ENCODE measurements at places on chromosomes 6 and 20.

- no peaks in the 10 kb centered on the region for H3K4me1 ChIP-seq
- H3K27me3 ChIP-seq, result no peaks in the 10 kb centered on the region
- no peak overlapping the region for H3K27ac ChIP-seq
- H3K36me3 ChIP-seq, result no peaks in the 10 kb centered on the region
Measured at GRCh38 chr20:61705386-61706258, 360.1 kb downstream of the TAF4 start.

DNA sequence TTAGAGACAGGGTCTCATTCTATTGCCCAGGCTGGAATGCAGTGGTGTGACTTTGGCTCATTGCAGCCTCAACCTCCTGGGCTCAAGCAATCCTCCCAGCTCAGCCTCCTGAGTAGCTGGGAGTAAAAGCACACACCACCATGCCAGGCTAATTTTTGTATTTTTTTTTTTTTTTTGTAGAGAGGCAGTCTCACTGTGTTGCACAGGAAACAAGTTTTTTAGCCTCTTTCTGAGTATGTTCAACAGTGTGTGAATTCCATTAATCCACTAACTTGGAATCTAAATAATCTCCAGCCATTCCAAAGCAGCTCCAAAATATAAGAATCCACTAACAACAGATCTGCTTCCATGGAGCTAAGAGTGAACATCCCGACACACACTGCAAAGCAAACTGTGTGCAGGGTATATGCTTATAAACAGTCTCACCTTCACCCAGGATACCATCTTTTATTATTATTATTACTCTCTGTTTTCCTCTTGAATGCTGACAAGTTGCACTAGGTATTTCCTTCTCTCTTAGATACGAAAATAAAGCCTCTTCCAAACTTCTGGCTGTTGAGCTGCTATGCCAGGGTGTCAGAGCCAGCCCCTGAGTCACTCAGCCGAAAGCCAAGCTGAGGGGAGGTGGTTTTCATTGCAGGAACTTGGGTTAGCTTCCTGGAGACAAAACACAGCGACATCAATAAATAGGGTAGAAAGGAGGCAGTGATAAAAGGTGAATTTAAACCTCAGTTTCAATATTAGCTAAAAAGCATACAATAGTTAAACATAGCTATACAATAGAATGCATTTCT lies 264.9 kb downstream of the HIVEP2 start:
- no peak for DNase-seq
- H3K4me1 ChIP-seq, result no peaks in the 10 kb centered on the region
- no peaks in the 10 kb centered on the region for H3K36me3 ChIP-seq
- H3K27me3 ChIP-seq, result no peaks in the 10 kb centered on the region

- H3K4me3 ChIP-seq, result no peak overlapping the region
- H3K36me3 ChIP-seq, result no peaks in the 10 kb centered on the region
- no peaks in the 10 kb centered on the region for H3K4me1 ChIP-seq
- no peaks in the 10 kb centered on the region for H3K27me3 ChIP-seq
- H3K27ac ChIP-seq, result no peak overlapping the region
Measured at GRCh38 chr20:4959592-4959991, 41.7 kb downstream of the SLC23A2 start.

DNA sequence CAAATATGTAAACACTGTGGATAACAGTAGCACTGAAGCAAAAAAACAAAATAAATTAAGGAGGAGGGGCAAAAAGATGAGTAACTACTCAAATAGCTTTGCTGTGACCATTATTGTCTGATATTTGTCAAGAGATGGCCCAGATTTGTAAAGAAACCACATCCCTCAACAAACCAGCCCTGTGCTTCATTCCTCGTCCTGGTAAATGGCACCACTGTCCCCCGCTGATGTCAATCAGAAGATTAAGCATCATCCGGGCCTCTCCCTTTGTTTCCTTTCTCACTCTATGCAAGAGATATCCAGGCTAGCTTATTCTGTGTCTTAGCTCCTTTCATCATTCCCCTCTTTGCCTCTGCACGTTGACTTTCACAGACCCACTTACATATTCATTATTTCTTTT lies 259.0 kb downstream of the SYNE1 start:
- no peak overlapping the region for H3K4me3 ChIP-seq
- H3K27me3 ChIP-seq, result no peaks in the 10 kb centered on the region
- DNase-seq, result no peak
- H3K4me1 ChIP-seq, result no peaks in the 10 kb centered on the region
- peak overlapping the region; percentile 83 for H3K27ac ChIP-seq
- H3K36me3 ChIP-seq, result no peaks in the 10 kb centered on the region

GRCh38 chr6:25278261-25278913 lies 787 bp upstream of the CARMIL1 start:
- peaks cover 3% of the 10 kb centered on the region for H3K27me3 ChIP-seq
- peak overlapping the region; percentile 82 for H3K27ac ChIP-seq
- H3K4me1 ChIP-seq, result peaks cover 26% of the 10 kb centered on the region
- H3K4me3 ChIP-seq, result peak overlapping the region; percentile 63
- H3K36me3 ChIP-seq, result no peaks in the 10 kb centered on the region

- no peak overlapping the region for H3K4me3 ChIP-seq
- DNase-seq, result no peak
- H3K27me3 ChIP-seq, result no peaks in the 10 kb centered on the region
- no peaks in the 10 kb centered on the region for H3K36me3 ChIP-seq
- H3K27ac ChIP-seq, result no peak overlapping the region
Measured at GRCh38 chr6:91462241-91462640, 875.4 kb upstream of the MAP3K7 start.

DNA sequence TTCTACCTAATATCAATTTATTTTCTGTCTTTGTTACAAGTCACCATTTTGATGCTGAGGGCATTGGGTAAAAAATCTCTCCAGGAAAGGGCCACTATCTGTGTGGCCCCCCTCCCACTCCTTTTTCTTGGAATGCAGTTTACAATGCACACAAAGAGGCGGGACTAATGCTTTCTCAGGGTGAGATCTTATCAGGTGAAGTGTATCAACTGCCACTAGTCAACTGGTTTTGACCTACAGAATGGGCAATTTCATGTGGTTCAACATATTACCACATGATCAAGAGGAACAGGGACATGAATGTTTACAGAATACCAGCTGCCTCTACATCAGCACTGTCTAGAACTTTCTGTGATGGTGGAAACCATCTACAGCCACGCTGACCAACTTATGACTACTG lies 3.7 kb downstream of the RRBP1 start:
- H3K27me3 ChIP-seq, result no peaks in the 10 kb centered on the region
- H3K27ac ChIP-seq, result no peak overlapping the region
- no peaks in the 10 kb centered on the region for H3K36me3 ChIP-seq
- H3K4me1 ChIP-seq, result peaks cover 47% of the 10 kb centered on the region
- H3K4me3 ChIP-seq, result no peak overlapping the region

GRCh38 chr20:48460681-48461080 lies 367.1 kb downstream of the PREX1 start:
- no peaks in the 10 kb centered on the region for H3K4me1 ChIP-seq
- no peaks in the 10 kb centered on the region for H3K27me3 ChIP-seq
- no peak overlapping the region for H3K4me3 ChIP-seq
- H3K36me3 ChIP-seq, result no peaks in the 10 kb centered on the region
- H3K27ac ChIP-seq, result no peak overlapping the region
- DNase-seq, result no peak

DNA sequence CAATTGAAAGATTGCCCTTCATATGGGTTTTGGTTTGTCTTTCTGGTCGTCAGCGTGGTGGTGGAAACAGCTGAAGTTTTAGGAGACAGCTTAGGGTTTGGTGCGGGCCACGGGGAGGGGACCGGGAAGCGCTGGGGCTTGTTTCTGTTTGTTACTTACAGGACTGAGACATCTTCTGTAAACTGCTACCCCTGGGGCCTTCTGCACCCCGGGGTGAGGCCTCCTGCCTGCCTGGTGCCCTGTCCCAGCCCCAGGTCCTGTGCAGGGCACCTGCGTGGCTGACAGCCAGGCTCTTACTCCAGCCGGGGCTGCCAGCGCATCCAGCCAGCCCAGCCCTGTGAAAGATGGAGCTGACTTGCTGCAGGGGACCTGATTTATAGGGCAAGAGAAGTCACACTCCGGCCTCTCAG lies 22.8 kb downstream of the NPEPL1 start:
- H3K36me3 ChIP-seq, result no peaks in the 10 kb centered on the region
- H3K27ac ChIP-seq, result no peak overlapping the region
- no peaks in the 10 kb centered on the region for H3K27me3 ChIP-seq

DNA sequence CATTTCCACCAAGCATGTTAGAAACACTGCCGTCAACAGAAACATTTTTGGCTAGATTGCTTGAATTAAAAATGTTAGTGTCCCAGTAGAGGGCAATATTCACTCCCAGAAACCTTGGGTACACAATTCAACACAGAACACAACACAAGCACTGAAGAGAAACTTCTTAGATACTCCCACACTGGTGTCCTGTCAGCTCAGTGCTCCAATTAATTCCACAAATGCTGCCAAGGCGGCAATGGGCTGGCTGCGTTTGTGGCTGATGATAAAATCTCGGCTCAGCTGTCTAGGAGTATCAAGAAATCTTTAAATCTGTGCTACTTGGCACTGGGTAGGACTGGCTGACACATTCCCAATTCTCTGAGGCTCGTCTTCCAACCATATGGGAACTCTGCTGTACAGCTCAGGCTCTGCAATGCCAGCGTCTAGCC lies 39.3 kb downstream of the BEND3 start:
- H3K27me3 ChIP-seq, result no peaks in the 10 kb centered on the region
- H3K36me3 ChIP-seq, result no peaks in the 10 kb centered on the region
- H3K27ac ChIP-seq, result no peak overlapping the region
- H3K4me1 ChIP-seq, result no peaks in the 10 kb centered on the region
- no peak overlapping the region for H3K4me3 ChIP-seq
- DNase-seq, result no peak

DNA sequence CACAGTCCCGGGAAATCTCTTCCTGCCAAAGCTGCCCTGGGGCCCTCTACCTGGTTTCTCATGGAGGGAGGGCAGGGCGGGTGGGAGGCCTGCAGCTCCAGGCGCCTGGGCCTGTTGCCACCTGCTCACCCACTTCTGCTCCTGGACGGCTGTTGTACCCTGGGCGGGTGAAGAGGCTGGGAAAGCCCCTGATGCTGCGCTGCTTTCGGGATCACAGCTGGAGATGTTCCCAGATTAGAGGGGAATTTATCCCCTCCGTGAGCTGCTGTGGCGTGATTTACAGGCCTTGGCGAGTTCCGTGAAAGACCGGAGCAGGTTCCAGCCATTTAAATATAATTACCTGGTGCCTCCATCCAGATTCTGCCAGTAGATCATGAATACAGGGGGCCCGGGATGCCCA lies 12.3 kb upstream of the VSTM2L start:
- H3K36me3 ChIP-seq, result no peaks in the 10 kb centered on the region
- no peaks in the 10 kb centered on the region for H3K4me1 ChIP-seq
- no peaks in the 10 kb centered on the region for H3K27me3 ChIP-seq
- DNase-seq, result no peak
- H3K27ac ChIP-seq, result no peak overlapping the region

DNA sequence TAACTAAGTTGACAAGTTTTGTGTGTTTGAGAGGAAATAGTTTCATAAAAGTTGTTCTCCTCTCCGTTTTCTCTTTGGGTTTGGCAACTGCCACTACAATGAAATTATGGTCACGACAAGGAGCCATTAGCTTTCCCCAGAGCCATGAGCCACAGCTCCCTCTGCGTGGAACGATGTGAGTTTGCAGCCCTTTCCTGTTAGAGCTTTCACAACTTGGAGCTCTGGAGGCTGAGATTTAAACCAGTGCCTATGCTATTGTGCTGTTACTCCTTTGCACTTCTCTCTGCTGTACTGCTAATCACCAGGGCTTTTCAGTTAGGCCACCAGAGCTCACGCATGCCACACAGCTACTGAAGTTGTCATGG lies 29.3 kb upstream of the TXNDC5 start:
- peak overlapping the region; percentile 3 for H3K27ac ChIP-seq
- H3K4me3 ChIP-seq, result no peak overlapping the region
- DNase-seq, result no peak
- no peaks in the 10 kb centered on the region for H3K4me1 ChIP-seq
- H3K27me3 ChIP-seq, result no peaks in the 10 kb centered on the region

DNA sequence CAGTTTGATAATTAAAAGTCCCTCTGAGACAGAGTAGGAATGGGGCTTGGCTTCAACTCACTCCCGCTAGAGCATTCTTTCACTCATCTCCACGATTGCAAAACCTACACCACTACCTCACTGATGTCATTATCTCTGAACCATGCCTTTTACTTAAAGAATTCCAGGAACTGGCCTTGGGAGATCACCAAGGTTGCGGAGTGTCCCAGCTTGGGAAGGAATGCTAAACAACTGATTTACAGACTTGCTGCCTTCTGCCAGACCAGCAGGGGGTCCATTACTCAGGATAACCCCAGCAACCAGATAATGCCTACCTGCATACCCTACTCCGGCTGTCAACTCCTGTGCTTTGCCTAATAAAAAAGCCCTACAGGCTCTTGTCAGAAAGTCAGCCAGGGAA lies 102.2 kb upstream of the RALGAPA2 start:
- no peak overlapping the region for H3K4me3 ChIP-seq
- H3K27me3 ChIP-seq, result no peaks in the 10 kb centered on the region
- no peaks in the 10 kb centered on the region for H3K36me3 ChIP-seq

DNA sequence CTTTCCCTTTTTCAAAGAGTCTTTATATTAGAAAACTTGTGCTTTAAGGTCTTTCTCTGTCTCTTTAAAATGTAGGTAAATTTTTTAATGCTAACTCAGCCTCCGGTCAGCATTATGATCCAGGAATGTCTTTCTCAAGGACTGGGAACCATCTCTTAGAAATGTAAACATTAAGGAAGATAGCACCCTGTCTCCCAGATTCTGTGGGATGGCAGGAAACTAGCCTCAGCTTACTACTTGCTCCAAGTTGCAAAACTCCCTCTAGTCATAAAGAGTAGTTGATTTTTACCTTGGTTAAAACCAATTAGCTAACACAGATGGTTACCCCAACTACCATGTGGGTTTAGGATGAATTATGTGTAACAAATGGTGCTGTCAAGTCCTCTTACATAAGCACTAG lies 4.7 kb upstream of the TAAR1 start:
- no peak for DNase-seq
- H3K27ac ChIP-seq, result no peak overlapping the region
- H3K4me3 ChIP-seq, result no peak overlapping the region
- no peaks in the 10 kb centered on the region for H3K4me1 ChIP-seq
- no peaks in the 10 kb centered on the region for H3K27me3 ChIP-seq
- H3K36me3 ChIP-seq, result no peaks in the 10 kb centered on the region

DNA sequence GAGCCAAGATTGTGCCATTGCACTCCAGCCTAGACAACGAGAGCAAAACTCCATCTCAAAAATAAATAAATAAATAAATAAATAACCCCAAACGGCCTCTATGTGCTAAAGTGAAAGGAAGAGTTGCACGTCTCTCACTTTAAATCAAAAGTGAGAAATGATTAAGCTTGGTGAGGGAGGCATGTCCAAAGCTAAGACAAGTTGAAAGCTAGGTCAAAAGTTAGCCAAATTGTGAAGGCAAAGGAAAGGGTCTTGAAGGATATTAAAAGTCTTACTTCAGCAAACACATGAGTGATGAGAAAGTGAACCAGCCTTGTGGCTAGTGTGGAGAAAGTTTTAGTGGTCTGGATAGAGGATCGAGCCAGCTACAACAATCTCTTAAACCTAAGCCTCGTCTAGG lies 14.3 kb downstream of the ZBP1 start:
- H3K27ac ChIP-seq, result no peak overlapping the region
- H3K4me3 ChIP-seq, result no peak overlapping the region
- no peaks in the 10 kb centered on the region for H3K36me3 ChIP-seq
- H3K4me1 ChIP-seq, result no peaks in the 10 kb centered on the region

Measured in transverse colon (tissue), 4 donors.